ENCODE measurements at places on chromosomes 6 and 20. TPM values are rescaled to one million over a fixed set of nuclear protein-coding genes. Genes with fewer than 3 reads are reported as not detected.

The TBC1D7 gene
- 18.8 TPM for polyA plus RNA-seq

The CALHM6 gene
- 5.2 TPM for polyA plus RNA-seq

The ADNP gene
- 15.1 TPM for polyA plus RNA-seq

The MRPS18A gene
- 50.5 TPM for polyA plus RNA-seq

The TRIM10 gene
- 0.29 TPM for polyA plus RNA-seq

The PTCRA gene
- not detected for polyA plus RNA-seq

The RAD21L1 gene
- not detected for polyA plus RNA-seq

The MSH5 gene
- polyA plus RNA-seq: 1.2 TPM

The STMND1 gene
- polyA plus RNA-seq: 0.05 TPM

The TINAG gene
- polyA plus RNA-seq: not detected

The HLA-DPA1 gene
- 49.3 TPM for polyA plus RNA-seq

The ERVFRD-1 gene
- 0.07 TPM for polyA plus RNA-seq

All from liver (tissue), 10 donors.